Activated T-cell treated with anti-CD3 and anti-CD28 coated beads for 1 hour (primary cell): ENCODE measurements at places on chromosomes 4 and X.

GRCh38 chr4:3730422-3731190, 35.6 kb upstream of the ADRA2C start:
- no peak for DNase-seq

DNA sequence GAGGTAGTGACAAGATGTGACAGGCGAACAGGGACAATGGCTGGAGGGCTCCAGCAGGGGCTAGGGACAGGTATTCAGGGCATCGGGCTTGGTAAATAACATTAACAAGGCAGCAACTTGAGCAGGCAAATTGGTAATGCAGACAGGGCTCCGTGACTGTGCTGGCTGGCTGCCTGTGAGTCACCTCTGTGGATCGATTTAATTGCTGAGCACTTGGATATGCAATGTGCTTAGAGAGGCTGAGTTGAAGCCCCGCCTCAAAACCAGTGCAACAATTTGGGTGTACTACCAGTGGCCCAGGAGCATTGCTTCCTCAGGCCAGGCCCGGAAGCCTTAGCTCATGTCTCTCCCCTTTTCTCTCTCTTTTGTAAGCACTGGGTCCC, 19.5 kb downstream of the CNGA2 start:
- no peak for DNase-seq

GRCh38 chr4:62923783-62924182, 1485.5 kb downstream of the TECRL start:
- no peak for DNase-seq

DNA sequence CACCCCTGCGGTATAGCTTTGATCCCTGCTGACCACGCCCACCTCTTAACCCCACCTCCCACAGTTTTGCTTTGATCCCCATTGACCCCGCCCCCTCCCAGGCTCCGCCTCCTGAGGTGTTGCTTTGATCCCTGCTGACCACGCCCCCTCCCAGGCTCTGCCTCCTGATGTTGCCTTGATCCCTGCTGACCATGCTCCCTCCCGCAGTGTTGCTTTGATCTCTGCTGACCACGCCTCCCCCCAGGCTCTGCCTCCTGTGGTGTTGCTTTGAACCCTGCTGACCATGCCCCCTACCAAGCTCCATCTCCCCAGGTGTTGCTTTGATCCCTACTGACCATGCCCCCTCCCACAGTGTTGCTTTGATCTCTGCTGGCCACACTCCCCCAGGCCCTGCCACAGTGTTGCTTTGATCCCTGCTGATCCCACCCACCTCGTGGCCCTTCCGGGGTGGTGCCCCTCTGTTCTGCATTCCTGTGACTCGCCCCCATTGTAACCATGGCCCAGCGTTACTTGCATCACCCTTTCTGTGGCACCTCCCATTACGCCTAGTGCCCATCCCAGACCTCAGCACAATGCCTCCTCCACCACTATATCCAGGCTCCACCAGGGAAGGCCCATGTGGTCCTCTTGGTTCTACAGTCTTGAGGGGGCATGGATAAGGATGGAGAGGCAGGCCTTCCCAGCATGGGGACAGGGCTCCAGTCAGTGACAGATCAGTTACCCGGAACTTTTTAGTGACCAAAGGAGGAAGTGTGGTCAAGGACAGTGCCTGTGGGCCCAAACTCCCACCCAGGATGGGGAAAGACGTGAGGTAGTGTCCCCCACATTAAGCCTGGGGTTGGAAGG, 70.8 kb downstream of the ADRA2C start:
- DNase-seq, result no peak

DNA sequence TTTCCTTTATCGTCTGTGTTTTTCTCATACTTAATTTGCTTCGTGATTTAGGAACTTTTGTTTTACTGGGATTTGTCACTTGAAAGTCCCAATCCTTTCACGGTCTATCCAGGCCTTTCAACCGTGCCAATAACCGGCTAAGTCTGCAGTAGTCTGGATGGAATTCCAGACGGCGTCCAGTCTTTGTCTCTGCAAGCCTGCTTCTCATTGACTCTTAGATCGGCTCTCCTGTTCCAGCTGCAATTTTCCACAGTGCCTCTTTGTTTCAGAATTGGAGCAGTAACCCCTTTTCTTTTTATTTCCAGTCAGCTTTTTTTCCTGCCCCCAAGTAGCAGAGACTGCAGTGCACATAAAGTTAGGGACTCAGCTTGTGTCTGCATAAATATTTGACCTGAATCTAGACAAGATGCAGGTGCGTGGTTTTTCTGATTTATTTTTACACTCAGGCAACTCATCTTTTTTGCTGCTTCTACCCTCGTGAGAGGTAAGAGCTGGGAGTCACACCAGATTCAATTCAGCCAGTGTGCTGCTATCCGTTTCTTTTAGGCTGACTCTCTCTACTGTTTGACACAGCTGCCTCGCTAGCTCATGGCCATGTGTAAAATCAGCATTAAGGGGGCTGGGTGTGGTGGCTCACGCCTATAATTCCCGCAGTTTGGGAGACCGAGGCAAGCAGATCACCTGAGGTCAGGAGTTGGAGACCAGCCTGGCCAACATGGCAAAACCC, 37.4 kb upstream of the DHRSX start:
- no peak for DNase-seq

GRCh38 chrX:38662640-38663039, 101.3 kb downstream of the TSPAN7 start:
- DNase-seq, result no peak

GRCh38 chrX:131830400-131831184, 192.5 kb upstream of the STK26 start:
- no peak for DNase-seq

- DNase-seq, result no peak
Measured at GRCh38 chr4:93179044-93179443, 649.5 kb upstream of the ATOH1 start.

DNA sequence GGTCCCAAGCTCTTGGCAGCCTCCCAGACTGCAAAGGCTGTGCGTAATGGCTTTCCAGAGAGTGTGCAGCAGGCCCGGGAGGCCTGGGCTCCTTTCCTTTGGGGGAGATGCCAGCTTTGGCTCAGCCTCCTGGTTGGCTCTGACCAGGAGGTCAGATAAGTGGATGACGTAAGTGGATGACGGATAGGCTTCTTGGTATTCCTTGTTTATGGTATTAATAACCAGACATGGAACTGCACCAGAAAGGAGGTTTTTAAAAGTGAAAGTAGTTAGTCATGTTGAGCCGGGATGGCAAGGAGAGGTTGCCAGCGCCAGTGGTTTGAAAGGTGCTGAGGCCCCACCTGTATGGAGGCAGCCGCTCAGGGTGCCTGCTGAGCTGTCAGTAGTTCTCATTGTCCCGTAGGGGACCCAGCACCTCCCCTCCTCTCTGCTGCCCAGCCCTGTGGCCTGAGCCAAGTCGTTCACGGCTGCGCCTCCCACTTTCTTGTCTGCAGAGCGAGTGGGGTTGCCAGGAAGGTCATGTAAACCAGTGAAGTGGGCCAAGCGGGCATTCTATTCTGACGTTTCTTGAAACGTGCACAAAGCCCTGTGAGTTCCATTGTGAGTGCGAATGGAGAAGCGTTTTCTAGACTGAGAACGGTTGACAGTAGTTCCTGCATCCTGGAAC, 28.7 kb upstream of the STOX2 start:
- no peak for DNase-seq

DNA sequence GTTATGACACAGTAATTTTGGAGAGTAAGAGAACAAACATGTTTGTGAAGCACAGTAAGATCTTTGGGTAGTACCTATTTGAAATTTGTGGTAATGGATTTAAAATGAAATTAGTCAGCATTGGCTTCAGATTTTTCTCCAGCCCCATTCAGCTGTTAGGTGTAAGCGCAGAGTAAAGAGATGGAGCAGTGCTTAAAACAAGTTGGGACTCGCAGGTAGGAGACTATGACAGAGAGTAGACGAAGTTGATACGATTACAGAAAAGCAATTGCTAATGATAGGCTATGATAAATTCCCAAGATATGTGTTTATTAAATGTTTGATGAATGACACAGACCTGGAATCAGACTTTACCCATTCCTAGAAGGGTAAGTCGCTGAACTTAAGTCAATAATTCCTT, 72.6 kb downstream of the CHIC2 start:
- DNase-seq, result no peak

DNA sequence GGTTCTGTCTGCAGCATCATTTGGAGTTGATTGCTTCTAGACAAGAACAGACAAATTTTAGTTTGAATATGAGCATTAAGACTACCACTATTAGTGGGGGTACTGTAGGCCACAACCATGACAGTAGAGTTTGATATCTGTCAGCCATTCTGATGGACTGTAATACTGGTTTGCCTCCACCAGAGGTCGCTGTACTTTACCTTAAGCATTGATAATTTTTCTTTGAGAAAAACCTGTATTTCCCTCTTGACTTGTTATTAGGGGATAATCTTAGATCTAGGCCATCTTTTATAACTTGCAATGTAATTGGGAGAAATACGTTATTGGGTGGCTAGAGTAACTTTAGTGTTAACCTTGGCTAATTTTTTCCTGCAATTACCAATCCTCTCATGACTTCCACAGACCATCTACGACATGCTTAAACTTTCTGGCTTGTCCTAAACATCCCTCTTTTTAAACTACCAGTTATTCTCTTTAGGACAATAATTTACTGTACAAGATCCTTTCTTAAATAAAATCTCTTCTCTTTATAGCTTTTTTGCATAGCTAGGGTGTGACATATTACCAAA, 562.4 kb downstream of the MAGEB5 start:
- DNase-seq, result no peak

DNA sequence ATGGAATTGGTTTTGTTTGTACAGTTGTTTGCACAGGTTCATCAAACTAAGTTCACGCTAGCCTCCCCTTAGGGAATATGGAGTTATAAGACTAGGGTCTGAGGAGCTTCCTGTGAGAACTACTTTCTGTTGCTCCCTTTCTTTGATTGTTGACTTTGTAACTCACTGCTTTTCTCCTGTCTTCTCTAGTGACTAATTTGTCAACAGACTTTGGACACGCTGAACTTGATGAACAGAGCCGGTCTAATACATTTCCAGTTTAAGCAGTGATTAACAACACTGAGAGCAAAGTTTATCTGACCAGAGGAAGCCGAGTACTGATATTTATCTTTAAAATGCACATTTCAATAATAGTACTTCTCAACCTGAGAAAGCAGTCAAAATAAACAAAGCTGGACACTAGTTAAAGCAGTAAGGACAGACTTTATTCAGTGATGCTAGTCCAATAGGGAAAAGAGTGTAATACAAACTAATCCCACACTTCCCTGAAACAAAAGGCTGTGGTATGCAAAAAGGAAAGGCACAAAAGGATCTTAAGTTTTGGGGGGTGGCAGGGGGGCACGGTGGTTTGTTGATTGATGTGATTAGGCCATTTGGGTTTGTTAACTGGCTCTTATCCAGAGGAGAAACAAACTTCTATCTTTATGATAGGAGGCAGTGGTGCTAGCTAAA, 2.7 kb upstream of the NUDT9 start:
- DNase-seq, result no peak

GRCh38 chrX:18941896-18942295, 42.0 kb downstream of the PHKA2 start:
- DNase-seq, result no peak

DNA sequence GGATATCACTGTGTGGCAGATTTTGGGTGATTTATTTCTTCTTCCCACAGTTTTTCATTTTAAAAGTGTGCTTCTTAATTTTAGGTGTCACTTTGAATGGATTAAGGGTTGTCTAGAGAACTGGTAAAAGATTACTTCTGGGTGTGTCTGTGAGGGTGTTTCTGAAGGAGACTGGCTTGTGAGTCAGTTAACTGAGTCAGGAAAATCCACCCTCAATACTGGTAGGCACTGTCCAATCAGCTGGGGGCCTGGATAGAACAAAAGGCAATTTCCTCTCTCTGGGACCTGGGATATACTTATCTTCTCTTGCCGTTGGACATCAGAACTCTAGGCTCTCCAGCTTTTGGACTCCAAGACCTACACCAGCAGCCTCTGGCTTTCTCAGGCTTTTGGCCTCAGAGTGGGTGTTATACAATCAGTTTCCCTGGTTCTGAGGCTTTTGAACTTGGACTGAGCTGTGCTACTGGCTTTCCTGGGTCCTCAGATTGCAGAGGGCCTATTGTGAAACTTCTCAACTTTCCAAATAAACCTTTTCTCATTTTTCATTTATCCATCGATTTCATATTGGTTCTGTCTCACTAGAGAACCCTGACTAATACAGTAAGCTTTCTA, 413.1 kb downstream of the GBA3 start:
- no peak for DNase-seq

DNA sequence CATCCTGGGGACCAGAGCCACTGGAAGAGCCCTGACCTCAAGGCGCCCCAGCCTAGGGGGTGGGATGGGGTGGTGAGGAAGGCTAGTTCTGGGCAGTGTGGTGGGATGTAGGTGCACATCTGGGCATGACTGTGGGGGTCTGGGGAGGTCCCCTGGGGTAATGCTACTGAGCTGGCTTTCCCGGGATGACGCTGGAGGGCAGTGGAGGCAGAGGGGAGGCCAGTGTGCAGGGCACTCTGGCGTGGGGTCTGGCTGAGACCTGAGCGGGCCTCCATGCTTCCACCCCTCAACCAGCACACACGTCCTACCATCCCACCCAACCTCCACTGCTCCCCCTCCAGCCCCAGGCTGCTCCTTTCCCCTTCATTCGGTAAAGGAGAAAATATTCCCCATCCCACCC, 4.8 kb upstream of the SH3BP2 start:
- DNase-seq, result no peak

GRCh38 chr4:91345632-91346031, 958.1 kb upstream of the GRID2 start:
- DNase-seq, result no peak

DNA sequence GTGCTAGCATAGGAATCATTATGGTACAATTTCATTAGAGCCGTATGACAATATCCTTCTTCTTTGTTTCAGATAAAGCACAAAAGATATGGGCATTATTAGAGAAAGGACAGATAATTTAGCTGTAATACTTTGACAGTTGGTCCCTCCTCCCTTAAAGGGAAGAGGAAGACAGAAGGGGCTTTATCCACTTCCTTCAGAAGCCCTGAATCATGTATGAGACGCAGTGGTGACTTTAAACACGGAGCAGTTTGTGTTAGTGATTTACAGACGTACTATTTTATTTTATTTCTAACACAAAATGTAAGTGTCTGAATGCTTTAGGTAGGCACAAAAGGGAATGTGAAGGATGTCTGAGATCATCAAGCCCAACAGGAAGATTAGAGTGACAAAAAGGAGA, 467.7 kb downstream of the IL15 start:
- no peak for DNase-seq

- no peak for DNase-seq
Measured at GRCh38 chrX:44227991-44228390, 115.5 kb downstream of the EFHC2 start.

DNA sequence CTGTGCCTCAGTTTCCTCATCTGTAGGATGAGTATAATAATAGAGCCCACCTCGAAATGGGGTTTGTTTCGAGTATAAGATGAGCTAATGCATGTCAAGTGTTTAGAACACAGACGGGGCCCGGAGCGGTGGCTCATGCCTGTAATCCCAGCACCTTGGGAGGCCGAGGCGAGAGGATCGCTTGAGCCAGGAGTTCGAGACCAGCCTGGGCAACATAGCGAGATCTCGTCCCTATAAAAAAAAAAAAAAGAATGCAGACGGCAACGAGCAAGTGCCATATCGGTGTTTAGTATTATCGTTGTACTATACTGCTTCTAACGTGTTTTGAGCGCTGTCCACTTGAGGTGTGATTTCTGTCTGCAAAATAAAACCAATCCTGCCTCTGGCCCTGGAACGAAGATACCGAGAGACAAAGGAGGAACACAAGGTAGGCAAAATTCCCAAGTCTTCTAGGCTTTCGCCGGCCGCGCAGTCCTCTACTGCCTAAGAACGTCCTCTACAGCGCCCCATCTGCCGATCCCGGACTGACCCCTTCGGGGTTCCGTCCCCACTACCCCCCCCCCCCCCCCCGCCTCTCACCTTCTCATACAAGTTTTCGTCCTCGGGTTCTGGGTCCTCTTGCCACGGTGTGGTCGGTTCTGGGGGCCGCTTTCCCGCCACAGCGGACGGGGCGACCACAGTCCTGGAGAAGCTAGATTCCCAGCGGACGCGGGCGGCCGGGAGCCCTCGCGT, 442 bp downstream of the NDUFB11 start:
- no peak for DNase-seq
